ENCODE measurements at places on chromosomes 12 and 14.

DNA sequence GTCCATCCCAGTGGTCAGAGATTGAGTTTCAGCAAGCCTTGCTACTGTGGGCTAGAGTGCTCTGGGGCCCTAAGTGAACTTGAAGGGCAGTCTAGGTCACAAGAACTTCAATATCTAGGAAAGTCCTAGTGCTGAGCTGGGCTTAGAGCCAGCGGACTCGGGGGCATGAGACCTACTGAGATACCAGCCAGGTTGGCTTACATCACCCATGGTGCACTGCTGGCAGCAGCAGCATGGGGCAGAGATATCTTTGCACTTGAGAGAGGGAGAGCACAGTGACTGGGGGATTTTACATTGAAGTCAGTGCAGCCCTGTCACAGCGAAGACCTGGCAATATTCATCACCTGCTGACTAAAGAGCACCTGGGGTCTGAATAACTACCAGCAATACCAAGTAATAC, 158.3 kb upstream of the PRKD1 start:
- DNase-seq = no peak

DNA sequence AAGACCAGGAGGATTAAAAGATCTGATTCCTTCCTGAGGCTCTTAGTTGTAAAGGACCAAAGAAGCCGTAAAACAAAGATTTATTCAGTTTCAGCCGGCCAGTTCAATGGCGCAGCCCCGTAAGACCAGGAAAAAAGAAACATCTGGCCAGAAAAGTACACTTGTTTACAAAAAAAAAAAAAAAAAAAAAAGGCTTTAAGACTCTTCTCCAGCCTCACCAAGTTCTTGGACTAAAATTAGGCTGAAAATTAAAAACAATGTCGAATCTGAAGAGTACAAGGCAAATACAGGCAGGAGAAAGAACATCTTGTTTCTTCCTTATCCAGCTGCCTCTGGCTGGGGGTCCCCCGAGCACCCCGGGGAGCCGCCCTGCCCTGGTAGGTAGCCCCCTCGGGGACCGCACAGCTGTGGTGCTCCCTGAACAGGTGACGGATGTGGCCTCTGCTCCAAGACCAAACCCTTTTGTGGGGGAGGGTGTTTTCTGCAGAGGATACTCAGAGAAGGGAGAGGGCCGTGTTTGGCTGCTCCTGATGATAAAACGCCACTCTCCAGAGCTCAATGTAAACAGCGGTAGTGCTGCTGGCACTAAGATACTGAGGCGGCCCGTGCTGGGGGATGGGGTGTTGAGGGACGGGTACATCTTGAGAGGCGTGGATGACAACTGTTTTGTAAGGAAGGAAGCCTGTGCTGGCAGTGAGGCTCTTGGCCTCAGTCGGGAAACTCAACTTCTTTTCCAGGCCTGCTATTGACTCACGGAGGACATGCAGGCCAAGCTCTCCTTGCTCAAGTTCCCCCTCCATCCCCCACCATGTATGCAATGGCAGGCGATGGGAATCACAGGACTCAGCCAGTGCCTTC, 201.0 kb upstream of the DIO3 start:
- no peak for DNase-seq

- DNase-seq = no peak
Observed at GRCh38 chr14:96455588-96455987, 46.6 kb upstream of the PAPOLA start.

DNA sequence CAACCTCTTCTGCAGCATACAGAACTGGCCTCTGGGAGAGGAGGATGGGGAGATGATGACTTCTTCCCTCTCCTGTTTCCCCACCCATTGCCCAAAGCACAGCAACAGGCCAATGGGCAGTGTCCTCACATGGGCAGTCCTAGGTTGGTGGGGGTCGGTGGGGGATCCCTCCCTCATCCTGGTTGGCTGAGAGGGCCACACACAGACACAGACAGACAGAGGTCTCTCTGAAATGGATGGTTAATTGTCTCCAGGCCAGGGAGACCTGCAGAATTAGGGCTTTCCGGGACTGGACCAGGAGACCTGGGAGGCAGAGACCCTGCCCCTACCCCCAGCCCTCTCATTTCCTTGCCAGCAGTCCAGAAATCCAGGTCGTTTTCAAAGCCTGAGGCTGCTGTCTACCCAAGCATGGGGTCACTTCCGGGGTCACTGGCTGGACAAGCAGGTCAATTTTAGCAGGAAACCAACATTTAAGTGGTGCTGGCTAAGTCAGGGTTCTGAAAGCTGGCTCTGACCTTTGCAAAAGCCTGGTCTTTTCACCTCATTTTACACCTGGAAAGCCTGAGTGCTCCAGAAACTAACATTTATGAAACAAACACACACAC, 48.6 kb upstream of the TBX3 start:
- no peak for DNase-seq

GRCh38 chr12:5716201-5716600, 228.9 kb downstream of the ANO2 start:
- DNase-seq = no peak

GRCh38 chr12:55685671-55686070, 22.0 kb downstream of the ITGA7 start:
- no peak for DNase-seq

DNA sequence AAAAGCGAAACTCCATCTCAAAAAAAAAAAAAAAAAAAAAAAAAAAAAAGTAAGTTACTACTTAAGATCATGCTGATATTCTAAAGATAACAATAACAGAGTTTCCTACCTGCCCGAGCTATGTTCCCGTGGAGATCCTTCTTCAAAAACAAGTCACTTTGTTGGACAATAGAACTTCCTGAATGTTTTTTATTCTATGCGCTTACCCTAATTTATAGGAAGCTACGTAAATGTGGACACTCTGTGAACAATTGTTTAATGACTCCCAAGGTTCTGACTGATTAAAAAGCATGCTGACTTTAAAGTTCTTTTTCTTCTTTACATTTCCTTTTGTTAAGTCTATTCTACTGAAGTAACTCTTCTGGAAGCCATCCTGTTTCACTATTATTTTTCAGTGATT, 52.5 kb downstream of the FGD4 start:
- DNase-seq = no peak

DNA sequence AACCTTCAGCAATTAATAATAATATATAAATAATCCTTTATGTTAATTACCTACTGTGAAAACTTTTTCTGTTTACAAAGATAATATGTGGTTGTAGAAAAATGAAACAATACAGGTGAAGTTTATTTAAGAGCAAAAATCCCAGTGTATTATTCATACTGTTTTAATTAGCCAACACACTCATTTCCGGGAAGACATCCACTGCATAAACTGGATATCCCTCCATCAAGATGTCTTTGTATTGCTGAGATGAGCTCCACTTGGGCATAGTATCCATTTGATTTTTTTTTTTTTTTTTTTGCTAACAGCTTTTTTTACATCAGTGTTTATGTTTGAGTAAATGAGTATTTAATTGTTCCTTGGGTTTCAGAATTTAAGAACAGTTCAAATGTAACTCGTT, 13.7 kb upstream of the DERA start:
- no peak for DNase-seq

- DNase-seq = no peak
Observed at GRCh38 chr12:93029091-93029490, 100.0 kb upstream of the EEA1 start.

GRCh38 chr12:107404981-107405380, 280.6 kb upstream of the PWP1 start:
- no peak for DNase-seq

GRCh38 chr12:110754101-110754793, 11.6 kb upstream of the PPP1CC start:
- DNase-seq = no peak

DNA sequence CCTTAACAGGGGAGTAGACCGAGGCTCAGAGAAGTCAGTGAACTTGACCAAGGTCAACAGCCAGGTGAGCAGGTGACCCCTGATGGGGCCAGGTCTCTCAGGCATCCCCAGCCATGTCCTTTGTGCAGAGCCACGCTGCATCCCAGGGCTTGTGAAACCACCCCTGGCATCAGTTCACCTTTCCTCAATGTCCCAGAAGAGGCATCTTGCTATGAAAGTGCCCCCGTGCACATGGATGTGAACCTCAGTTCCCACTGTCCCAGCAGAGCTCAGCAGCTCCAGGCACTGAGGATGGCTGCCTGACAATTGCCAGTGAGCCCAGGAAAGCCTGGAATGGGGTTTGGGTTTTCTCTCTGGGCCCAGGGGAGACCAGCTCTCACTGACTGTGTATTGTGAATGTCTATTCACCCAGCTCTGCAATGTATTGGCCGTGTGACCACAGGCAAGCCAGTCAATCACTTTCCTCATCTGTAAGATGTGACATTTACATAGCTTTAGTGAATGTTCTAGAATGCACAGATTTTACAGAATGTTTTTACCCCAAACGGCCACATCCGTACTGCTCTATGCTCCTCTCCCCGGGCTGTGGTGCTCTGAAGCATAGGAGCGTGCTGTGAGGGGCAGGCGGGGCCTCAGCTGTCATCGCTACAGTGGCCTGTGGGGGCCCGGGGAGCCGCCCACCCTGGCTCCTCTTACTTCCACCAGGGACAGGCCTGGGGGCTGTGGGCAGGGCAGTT, 4.9 kb downstream of the CACNA2D4 start:
- peak; percentile 47 for DNase-seq

- DNase-seq = no peak
Observed at GRCh38 chr12:118145798-118146156, 9.9 kb downstream of the PEBP1 start.

DNA sequence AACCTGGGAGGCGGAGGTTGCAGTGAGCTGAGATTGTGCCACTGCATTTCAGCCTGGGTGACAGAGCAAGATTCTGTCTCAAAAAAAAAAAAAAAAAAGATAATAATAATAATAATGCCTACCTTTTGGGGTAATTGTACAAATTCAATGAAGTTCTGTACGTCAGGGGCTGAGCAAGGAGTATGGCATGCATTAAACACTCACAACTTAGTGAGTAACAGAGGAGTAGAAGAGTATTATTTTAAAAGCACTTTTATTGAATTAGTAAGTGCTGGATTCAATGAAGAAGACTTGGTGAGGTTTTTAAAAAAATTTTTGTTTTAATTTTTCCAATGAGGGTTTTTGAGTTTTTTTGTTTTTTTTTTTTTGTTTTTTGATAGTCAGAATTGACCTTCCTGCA, 783.6 kb upstream of the TBX3 start:
- DNase-seq = no peak

- DNase-seq = no peak
Observed at GRCh38 chr12:130632642-130633041, 83.5 kb downstream of the RIMBP2 start.

DNA sequence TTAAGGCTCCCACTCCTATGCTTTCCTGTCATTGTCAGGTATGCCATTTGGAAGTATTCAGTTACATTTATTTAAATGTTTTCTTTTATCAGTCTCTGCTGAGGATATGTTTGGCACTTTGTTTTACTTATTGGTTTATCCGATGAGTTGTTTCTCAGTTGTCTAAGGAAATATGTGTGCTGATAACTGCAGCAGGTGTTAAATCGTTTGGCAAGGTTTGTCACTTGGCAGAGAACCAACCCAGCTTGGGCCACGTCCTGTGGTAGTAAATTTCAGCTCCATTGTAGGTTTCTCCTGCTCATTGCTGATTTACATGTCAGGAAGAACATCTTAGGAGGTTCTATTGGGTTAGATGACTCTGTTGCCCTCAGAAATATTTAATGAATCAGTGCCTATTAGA, 22.0 kb upstream of the MGST1 start:
- DNase-seq = no peak

DNA sequence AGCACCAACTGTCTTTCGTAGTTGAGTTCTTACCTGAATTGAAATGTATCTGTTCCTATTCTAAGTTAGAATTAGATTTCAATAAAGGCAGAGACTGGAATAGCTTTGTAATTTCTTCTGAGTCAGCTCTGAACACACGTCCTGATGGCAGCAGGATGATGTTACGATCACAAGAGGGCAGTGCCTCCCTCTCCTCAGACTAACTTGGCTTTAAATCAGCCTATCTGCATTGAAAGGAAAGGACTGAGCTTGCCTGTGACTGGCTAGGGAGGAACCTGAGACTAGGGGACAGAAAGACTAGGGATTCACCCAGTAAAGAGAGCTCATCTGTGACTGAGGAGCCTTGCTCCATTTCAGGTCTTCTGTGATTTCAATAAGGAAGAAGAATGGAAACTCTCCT, 323.7 kb upstream of the OR4E1 start:
- DNase-seq = peak; percentile 70

DNA sequence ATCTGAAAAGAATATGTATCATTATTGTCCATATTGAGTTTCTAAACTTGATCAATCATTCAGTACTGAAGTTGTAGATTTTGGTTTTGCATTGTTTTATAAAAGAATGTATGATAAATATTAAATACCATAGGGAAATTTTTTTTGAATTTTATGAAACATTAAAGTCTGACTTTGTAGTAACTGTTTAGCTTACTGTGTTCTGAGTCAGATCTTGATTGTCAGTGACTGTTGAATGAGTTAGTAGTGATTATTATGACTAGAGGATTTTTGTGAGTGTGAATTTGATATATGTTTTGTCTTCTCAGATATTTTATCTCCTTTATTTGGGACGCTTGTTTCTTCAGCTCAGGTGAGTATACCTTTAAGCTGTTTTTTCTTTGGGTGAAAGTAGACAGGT, 10.1 kb downstream of the TDP1 start:
- DNase-seq = no peak

GRCh38 chr12:3278681-3279414, 201.7 kb downstream of the TSPAN9 start:
- no peak for DNase-seq

DNA sequence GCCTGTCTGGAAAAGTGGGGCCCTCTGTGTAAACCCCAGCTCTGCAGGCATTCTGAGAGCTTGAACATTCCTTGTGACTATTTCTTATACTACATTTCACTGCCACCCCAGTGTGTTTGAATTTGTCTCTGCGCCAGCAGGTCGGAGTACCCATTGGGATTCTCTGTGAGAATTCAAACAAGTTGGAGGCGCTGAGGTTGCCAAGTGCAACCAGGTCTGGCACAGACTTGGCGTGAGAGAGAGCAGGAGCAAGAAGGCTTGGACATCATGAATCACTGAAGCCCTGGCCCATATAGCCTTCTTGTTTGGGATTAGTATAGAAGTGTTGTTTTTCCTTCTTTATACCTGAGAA, 33.0 kb upstream of the ATP2A2 start:
- DNase-seq = no peak
